Activated CD4-positive, alpha-beta T cell treated with anti-CD3 and anti-CD28 coated beads, Interleukin-2, amount 50 U/mL, for 4 hours (primary cell): ENCODE measurements at places on chromosomes 1 and 21.

DNA sequence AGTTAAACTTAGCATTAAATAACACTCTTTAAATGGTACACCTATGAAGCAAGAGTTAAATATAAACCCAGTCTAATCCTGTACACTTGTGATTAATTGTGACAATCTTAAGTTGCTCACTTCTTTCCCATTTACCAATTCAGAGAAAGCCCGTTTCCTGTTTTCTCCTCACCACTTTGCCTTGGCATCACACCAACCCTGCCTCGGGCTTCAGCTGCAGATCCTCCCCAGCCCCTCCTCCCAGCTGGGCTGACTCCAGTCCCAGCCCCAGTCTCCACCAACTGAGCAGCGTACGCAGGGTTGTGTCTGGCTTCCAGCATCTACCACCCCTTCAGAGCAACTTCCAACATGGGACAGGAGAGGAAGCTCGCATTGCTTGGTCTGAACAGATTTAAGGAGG is 4.1 kb downstream of the PYCR2 start:
- no peak for DNase-seq

GRCh38 chr21:34307991-34308532 is 55.7 kb upstream of the KCNE2 start:
- DNase-seq = no peak

GRCh38 chr1:239563681-239564080 is 177.3 kb downstream of the CHRM3 start:
- no peak for DNase-seq

- peak; percentile 32 for DNase-seq
Observed at GRCh38 chr21:46153247-46154154, 1.9 kb downstream of the FTCD start.

DNA sequence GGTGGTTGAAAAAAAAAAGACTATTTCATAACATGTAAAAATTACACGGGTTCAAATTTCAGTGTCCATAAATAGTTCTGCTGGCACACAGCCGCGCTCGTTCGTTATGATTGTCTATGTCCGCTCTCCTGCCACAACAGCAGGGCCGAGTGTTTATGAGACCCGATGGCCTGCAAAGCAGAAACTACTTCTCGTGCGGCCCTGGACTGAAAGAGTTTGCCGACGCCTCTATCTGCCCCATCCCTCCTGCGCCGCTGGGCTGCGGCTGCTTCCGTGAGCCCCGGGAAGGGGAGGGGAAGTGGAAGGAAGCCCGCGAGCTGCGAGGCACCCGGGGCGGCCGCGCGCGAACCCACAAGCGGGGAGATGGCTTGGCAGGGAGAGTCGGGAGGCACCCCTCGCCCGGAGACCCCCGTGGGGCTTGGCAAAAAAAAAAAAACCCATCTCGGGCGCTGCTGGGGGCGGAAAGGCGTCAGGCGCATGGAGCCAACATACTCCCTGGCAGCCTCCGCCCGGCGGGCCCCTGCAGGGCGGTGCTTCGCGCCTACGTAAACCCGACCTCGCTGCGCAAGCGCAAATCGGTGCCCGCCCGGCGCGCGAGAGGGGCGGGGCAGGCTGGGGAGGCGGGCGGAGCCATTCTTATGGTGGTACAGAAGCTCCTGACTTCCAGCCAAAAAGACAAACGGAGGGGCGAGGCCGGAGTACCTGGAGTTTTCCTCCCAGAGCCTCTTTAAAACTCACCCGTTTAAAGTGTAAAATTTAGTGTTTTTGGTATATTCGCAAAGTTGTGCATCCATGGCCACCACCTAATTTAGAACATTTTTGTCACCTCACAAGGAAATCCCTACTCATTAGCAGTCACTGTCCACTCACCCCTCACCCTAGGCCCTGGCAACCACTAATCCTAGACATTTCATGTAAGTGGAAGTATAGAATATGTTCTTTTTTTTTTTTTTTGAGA is 8.3 kb downstream of the SLC27A3 start:
- DNase-seq = peak; percentile 85

- no peak for DNase-seq
Observed at GRCh38 chr1:57901208-57901919, 477.5 kb upstream of the DAB1 start.

GRCh38 chr1:185517808-185518419 is 200.9 kb upstream of the IVNS1ABP start:
- DNase-seq = no peak

GRCh38 chr1:84037758-84038611 is 39.1 kb upstream of the TTLL7 start:
- DNase-seq = no peak
